ENCODE measurements at places on chromosomes 5 and 9.

DNA sequence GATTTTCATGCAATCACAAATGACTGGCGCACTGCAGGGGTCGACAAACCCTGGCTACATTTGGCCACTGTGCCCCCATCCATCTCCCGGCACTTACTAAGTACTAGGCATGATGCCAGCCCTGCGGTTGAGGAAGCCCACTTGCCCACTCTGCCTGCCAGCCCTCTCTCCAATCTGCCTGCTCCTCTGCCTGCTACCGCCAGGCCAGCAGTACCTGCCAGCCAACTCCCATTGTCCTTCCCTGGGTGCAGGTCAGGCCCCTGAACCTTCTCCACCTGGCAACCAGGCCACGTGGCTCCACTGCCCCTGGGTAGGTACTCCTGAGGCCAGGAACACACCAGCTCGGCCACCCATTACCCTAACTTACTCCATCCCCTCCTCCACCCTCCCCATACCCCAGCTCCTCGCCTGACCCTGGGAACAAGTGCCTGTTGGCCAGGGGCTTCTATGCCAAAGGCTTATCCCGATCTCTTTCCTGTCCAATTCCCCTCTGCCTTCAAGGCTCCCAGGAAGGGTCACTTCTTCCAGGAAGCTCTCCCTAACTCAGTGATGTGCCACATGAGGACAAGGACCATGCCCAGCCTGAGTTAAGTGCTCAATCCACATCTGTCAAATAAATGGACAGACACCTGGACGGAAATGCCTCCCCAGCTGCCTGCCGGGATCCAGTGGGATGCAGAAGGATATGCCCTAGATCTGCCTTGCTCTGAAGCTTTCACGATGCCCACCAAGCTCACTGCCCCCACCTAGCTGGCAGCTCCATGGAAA is 6.6 kb downstream of the EEIG1 start:
- no peak for DNase-seq

DNA sequence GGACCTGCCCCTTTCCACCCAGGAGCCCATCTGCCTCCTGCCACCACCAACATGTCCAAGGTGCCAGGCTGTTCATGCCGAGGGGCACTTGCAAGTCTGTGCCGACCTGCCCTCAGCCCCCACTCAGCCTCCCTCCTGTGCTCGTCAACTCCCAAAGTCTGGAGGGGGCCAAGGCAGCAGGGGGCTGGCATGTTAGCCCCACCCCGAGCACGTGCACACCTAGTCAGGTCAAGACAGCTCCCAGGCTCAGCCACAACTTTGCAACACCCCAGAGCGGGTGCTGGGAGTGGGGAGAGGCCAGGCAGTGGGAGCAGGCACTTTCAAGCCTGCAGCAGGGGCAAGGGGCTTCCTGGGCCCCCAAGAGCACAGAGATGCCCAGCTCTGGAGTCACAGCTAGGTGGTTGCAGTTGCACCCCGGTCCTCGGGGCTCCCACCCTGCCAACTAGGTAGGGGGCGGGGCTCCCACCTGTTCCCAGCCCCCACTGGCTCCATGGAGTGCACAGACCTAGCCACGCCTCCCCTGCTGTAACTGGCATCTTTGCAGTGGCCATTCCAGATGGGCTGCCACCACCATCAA is 272.5 kb downstream of the CETN3 start:
- no peak for DNase-seq

DNA sequence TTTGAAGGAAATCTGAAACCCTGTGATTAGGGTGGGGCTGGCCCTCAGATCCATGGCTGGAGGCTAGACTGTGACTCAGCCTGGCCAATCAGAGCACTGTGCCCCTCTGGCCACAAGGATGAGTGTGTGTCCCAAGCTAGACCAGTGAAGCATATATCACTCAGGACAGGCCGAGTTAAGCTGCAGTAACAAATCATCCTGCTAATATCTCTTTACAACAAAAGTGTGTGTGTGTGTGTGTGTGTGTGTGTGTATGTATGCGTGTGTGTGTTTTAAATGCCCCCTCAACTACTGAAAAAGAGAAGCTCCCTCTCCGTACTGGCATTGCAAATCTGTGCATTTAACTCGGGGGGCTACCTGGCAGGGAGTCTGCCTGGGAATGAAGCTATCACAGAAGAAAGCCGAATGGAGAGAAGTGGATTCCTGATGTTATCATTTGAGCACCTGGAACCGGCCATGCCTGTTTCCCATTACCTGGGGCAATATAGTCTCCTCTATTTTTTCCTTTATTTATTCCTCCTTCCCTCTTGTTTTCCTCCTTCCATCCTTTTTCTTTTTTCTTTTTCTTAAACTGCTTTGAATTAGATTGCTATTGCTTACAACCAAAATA is 25.6 kb downstream of the STC2 start:
- DNase-seq, result no peak

DNA sequence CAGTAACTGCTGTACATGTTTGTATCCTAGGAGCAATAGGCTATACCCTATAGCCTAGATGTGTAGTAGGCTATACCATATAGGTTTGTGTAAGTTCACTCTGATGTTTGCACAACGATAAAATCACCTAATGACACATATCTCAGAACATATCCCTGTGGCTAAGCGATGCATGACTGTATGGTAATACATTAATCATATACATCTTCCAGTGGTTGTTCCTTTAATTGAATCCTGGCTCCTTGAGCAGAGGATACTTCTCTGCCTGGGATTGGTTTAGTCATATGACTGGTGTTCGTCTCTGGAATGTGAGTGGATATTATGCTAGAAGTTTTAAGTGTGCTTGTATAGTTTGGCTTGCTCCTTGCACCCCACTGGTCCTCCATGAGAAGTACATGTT is 425.8 kb downstream of the MAN2A1 start:
- no peak for DNase-seq

DNA sequence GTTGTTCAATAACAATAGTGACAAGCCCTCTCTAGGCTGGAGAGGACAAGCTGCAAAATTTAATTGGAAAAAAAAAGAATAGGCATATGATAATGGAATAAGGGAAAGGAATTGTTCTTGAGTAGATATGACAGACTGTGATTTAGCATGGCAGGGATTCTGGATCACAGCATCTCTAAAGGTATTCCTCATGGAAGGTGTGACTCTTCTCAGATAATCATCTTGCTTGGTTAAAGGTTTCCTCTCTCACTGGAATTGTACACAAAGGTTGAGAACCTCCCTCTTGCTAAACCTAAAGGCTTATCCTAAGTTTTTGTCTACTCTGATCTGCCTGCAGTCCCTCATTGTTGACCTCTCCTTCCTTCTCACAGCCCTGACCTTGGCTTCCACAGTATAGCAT is 31.6 kb downstream of the ELOVL7 start:
- DNase-seq, result no peak

DNA sequence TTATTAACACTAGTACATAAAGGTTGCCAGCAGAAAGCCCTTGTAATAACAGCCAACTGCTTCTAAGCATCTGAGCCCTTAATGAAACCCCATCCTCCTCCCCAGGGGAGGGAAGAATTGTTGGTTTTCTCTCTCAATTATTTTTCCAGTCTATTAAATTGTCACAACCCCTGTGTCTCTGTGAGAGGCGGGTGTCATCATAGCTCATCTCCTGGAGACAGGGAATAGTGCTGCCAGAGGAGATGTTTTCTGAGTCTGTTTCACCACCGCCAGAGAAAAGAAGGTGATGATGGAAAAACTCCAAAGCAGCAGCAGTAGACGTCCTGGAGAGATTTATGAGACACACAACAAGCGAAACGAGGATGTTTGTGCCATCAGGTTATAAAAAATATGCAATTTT is 271.1 kb upstream of the NMUR2 start:
- DNase-seq, result no peak

DNA sequence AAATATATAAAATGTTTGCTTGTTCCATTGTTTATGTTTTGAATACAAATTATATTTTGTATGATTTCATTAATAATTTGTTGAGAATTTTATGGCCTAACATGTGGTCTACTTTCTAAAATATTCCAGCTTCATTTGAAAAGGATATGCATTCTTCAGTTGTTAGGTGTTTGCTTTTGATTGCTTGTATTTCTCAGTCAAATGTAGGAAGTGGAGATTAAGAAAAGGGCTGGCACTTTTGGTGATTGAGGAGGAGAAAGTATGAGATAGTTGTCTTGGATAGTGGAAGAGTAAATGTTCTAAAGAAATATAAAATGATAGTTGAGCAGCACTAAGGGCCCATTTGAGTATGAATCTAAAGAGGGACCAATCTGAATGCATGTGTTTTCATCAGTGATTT is 23.1 kb downstream of the JAK2 start:
- DNase-seq, result no peak

GRCh38 chr9:134389642-134390041 is 63.4 kb downstream of the RXRA start:
- no peak for DNase-seq

- no peak for DNase-seq
Measured at GRCh38 chr5:36675282-36675681, 68.9 kb downstream of the SLC1A3 start.

- DNase-seq, result no peak
Measured at GRCh38 chr5:34620185-34620584, 35.9 kb upstream of the RAI14 start.

DNA sequence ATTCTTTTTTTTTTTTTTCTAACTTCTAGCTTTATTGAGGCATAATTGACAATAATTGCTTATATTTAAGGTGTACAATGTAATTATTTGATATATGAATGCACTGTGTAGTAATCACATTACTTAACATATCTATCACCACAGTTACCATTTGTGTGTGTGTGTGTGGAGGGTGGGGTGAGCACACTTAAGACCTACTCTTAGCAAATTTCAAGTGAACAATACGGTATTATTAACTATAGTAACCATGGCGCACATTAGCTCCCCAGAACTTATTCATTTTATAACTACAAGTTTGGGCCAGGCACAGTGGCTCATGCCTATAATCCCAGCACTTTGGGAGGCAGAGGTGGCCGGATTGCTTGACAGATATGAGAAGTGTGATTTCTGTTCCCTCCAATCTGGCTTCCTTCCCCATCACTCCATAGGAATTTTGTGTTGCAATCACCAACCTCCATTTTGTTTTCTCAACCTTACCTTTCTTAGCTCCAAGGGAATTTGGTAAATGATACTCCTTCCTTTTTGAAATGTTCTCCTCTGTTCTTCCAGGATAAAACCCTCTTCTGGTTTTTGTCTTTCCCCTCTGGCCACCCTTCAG is 14.9 kb downstream of the TXN start:
- DNase-seq, result no peak

- no peak for DNase-seq
Measured at GRCh38 chr9:105079457-105079856, 151.5 kb upstream of the ABCA1 start.

DNA sequence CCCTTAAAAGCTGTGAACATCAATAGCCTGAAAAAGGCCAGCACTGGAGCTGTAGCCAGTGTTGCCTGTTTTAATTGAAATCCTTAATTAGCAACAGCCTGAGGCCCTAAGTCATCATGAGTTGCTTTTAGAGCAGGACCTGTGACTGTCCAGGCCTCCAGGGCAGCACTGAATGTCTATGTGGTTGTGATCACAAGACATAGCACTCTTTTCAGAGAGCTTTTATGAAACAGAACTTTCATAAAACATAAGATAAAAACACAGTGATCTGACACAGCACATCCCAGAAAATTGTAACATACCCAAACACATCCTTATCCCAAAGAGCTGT is 85.5 kb upstream of the MYO10 start:
- no peak for DNase-seq

GRCh38 chr5:40347981-40348725 is 331.6 kb upstream of the PTGER4 start:
- no peak for DNase-seq

DNA sequence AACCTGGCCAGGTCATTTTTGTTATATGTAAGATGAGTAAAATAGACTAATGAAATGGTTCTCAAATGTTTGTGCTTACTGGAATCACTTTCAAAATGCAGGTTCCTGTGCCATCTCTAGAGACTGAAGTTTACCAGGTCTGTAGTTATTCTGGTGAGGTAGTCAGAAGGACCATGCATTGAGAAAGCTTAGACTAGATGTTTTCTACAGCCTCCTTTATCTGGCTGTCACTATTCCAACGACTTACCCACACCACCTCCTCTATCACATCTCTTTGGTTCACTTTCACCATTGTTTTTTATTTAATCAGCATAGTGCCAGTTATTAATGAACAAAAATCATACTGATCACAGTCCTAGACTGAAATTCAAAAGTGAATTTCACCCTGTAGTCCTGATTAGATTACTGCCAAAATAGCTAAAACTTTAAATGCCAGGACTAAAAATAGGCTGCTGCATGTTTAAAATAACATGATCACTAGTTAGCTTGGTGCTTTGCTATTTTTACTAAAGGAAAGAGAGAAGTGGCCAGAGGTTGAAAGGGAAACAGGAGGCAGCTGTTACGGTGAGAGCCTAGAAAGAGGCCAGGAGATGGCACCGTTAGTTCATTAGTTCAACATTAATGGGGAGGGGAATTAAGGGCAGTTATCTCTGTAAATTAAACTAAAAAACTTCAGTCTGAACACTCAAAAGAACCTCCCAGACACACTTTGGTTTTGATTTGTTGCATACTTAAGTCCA is 13.9 kb upstream of the FNIP1 start:
- DNase-seq, result no peak

DNA sequence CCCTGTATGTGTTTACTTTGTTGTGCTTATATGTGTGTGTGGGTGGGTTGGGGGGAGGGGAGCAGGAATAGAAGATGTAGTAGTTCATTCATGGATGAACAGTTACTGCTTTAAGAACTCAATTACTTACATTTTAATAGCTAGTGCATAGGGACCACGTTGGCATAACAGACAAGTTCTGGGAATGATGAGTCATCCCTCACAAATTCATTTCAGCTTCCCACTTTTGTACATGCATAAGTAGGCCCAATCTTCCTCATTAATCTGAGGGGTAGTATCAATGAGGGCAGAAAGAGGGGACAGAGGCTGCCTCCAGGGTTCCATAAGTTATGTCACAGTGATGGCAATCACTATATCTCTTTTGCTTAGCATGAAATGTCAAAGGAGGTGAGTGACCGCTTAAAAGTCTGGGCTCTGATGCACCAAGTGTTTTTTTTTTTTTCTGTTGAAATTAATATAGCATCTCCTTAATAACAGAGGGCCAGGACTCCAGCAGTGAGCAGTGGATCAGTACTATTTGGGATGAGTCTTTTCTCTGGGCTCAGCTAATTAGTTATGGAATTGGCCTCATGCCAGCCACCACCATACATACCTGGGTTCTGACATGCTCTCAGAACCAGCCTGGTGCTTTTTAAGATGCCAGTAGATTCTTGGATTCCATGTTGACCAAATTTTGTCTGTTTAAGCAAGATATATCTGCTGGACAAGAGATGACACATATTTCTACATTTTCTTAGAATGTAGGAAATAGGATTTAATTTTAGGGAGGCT is 37.1 kb downstream of the PRDM6 start:
- no peak for DNase-seq

- no peak for DNase-seq
Measured at GRCh38 chr5:78648359-78649210, at the start of gene LHFPL2. TSS of gene LHFPL2 (minus strand) at chr5:78648772. CDS start at chr5:78510213, 138,559 bp downstream.
